ENCODE measurements at places on chromosomes 1 and 21.
A peak's percentile ranks its signal among the peaks of the same experiment; 100 is the strongest.

GRCh38 chr1:64087768-64088167 is 115.7 kb upstream of the UBE2U start:
- no peak for DNase-seq

- DNase-seq, result no peak
Measured at GRCh38 chr1:7264101-7264500, 478.8 kb downstream of the CAMTA1 start.

GRCh38 chr1:12548973-12549459 is 69.0 kb downstream of the DHRS3 start:
- no peak for DNase-seq

GRCh38 chr1:220544901-220545303 is 17.0 kb downstream of the MARK1 start:
- DNase-seq, result no peak

- DNase-seq, result no peak
Measured at GRCh38 chr1:180267761-180268555, 37.9 kb downstream of the LHX4 start.

- DNase-seq, result no peak
Measured at GRCh38 chr1:206734499-206735142, 36.0 kb upstream of the IL19 start.

DNA sequence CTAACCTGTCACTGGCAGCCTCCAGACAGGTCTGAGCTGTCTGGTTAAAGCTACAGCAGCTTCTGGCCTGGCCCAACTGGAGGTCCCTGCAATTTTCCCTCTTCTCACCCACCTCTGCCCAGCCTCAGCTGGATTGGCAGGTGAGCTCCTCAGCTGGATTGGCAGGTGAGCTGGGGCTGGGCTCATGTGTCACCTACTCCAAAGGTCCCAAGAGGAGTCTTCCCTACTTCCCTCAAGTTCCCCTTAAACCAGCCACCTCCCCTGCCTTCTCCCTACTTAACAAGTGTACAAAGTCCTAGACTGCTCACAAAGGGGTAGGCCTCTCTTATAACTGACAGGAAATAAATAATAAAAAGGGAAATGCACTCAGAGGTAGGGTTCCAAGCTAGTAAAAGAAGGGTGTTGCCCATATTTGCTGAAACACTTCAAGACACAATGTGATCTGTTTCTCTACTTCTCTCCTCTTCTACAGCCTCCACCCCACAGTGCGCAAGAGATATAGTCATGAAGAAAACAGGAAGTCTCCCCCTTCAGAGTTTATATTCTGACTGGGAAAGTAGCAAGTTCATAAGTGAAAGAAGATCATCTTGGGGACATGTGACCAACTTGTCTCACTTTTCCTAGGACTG is at the start of gene GPA33:
Gene GPA33 (minus strand): TSS at position 64 of the 629 bp plus-strand sequence. CDS start 90 bp downstream, outside the sequence.
- peak; percentile 86 for DNase-seq
